CD4-positive, alpha-beta T cell treated with Interleukin-6 for 4 hours (primary cell): ENCODE measurements at places on chromosomes 1 and 21.

DNA sequence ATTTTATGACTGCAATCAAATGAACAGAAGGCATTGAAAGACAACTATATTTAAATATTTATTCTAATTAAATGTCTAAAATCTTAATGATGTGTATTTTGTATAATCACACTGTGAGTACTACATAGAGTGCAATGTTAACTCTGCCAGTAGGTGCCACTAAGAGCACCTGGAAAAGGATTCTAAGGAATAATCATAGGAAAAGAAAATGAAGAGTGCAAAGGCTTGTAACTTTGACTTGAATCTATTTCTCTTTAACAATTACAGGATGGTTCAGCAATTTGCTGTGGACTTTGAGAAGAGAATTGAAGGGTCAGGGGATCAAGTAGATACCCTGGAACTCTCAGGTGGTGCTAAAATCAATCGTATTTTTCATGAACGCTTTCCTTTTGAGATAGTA, 200.4 kb downstream of the DNM3 start:
- DNase-seq = no peak

- DNase-seq = no peak
Measured at GRCh38 chr1:38776466-38777065, 83.0 kb downstream of the RRAGC start.

- no peak for DNase-seq
Measured at GRCh38 chr1:44839576-44839975, 3.5 kb downstream of the PTCH2 start.

DNA sequence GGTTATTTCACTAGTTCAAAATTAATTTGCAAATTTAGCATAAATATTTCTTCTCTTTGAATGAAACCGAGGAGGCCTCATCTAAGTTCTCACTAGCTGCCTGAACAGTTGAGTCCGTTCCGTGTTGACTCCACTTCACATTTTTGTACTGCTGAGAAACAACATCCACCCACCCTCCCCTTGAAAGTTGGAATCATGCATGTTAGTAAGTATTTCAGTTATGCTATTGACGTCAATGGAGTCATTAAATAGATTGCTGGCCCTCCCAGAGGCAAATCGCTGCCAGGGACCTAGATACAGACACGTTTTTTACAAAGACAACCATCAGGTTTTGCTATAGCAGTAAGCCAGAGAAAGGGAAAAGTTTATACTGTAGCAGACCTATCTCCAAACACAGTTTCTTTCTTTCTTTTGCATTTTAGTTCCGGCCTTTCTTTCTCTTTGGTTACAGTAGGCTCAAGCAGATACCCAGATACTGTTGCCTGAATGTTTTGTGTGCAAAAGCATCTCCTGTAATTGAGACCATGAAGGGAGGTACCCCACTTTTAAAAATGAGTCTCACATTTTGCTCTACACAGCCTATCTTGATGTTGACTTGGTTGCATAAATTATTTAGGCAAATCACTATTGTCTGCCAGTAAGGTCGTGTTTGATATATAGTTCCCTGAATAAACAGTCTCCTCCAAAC, 262.6 kb upstream of the SGIP1 start:
- DNase-seq = no peak

- no peak for DNase-seq
Measured at GRCh38 chr1:177969825-177970371, at the start of gene SEC16B. SEC16B (minus strand) TSS chr1:177970058; CDS start chr1:177967981, 2,077 bp downstream.
